Kidney epithelial cell (primary cell): ENCODE measurements at places on chromosomes 5 and 9. TPM values are rescaled to one million over a fixed set of nuclear protein-coding genes. Genes with fewer than 3 reads are reported as not detected.

FGF1 gene
- total RNA-seq = 1.6 and 12.1 TPM in 2 replicates

TAF1L gene
- under 0.01 TPM in 1 of 2 replicates, not detected in the other for total RNA-seq

MCC gene
- total RNA-seq = 16.7 and 24.7 TPM in 2 replicates

ATP10B gene
- under 0.01 TPM in 1 of 2 replicates, not detected in the other for total RNA-seq

DNA sequence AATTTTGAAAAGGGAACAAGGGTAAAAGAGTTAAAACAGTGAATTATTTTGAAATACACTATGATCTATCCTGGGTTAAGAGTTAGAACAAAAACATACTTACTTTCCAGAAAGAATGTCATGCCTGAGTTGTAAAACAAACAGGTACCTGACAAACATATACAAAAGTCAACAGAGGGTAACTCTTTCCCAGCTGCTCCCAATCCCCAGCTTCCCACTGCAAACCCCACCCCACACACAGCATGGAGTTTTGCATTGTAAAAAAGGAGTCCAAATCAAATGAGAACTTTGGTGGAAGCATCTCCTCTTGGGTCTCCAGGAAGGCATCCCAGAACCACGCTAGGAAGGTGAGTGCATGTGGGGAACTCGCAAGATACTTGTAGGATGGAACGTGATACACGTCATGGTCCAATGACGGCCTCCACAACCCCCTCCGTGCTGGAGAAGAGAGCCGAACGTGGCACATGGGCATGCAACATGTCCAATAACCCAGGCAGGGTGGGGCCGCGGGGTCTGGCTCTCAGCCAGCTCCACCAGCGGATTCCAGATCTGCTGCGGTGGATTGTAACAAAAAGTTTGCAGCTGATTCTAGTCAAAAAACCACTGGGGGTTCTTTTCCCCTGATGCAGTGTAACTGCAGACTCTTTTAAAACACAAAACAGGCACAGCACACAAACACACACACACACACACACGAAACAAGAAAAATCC is 55.8 kb downstream of the EPB41L4B start:
- no peak for DNase-seq

- no peak for DNase-seq
These were observed 3.2 kb upstream of the TLE4 start for GRCh38 chr9:79568337-79569101.

GRCh38 chr9:88447431-88447830 is 59.2 kb downstream of the SPIN1 start:
- DNase-seq = no peak

DNA sequence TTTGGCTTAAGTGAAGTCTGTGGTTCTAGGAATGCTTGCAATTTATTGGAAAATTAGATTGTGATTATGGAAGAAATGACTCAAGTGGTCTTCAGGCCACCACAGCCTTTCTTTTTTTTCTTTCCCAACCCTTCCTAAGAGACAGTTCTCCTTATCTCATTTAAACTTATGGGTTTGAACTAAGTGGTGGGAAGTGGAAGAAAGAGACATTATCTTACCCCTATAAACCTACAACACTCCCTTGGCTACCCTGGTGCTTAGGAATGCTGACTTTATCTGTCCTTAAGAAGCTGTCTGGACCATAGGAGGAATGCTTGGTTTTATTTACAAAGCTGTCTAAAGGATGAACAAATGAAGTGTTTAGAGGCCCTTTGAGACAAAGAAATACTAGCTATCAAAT is 5.1 kb upstream of the ERAP1 start:
- no peak for DNase-seq

- DNase-seq = peak; percentile 85
These were observed 73.8 kb upstream of the IL17B start for GRCh38 chr5:149452665-149453617.

DNA sequence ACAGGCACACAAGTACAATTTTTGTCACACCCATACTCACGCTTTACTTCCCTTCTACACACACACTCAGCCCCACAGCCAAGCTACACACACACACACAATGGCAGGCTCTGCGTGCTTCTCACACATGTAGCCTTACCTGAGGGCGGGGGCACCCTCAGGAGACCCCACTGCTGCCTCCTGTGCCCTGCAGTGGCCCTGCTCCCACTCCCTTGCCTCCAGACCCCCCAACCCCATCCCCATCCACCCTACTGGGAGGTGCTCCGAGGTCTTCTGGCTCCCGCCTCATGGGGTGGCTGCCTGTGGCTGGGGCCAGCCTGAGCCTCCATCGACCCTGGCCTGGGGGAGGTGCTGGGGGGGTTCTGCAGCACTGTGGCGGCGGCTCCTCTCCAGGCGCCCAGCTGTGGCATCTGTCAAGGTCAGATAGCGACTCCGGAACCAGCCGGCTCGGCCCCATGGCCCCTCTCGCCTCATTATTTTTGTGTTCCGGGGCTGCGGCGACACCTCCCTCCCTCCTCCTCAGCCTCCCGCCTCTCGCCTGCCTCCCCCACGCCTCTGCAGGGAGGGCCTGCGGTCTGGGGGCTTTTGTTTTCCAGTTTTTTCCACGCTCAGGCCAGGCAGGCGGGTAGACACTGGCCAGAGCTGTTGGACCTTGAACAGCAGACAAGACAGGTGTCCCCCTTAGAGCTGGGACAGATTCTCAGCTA is 21.7 kb downstream of the CXXC5 start:
- DNase-seq = no peak
